ENCODE measurements at places on chromosomes 3 and 15. TPM values are rescaled to one million over a fixed set of nuclear protein-coding genes. Genes with fewer than 3 reads are reported as not detected.

Gene PIK3R4
- 31.0 TPM for total RNA-seq

Gene STRIT1
- total RNA-seq = not detected

Gene WDR93
- total RNA-seq = 0.31 TPM

Gene GNL3
- total RNA-seq = 78.8 TPM

Gene ZNF80
- not detected for total RNA-seq

Gene COPS2
- total RNA-seq = 97.8 TPM

Gene GOLGA6B
- not detected for total RNA-seq

Gene PRTG
- total RNA-seq = 3.0 TPM

- DNase-seq = no peak
Observed at GRCh38 chr3:22296601-22297000, 545.6 kb upstream of the ZNF385D start.

DNA sequence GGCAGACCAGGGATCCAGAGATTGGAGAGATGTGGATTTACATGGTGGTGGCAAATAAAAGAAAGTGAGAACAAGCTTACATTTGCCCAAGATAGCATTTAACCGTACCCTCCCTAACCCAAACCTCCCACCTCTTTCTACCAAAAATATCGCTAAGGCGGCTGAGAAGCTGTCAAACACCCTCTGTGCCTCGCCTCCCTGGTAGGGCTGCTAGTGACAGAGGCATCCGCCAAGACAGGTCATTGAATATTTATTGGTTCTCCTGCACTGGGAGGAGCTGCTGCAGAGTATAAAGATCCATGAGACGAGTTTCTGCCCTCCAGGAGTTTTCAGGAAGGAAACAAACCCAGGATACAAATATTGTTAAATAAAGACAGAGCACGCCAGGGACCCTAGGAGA is 107.3 kb upstream of the TMC3 start:
- DNase-seq = no peak

DNA sequence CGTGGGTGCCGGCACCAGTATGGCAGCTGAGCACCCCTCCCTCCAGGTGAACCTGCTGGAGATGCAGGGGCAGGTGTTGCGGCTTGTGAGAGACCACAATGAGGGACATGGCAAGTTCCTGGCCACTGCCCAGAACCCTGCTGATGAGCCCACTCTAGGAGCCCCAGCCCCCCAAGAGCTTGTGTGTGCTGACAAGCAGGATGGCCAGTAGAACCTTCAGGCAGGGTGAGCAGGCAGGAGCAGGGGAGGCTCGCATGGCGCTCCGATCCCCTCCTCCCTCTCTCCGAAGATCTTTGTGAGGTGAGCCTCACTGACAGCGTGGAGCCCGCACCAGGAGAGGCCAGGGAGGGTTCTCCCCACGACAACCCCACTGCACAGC is 29.8 kb downstream of the NGRN start:
- DNase-seq = no peak

- no peak for DNase-seq
Observed at GRCh38 chr3:100205171-100205570, 55.6 kb upstream of the TBC1D23 start.

DNA sequence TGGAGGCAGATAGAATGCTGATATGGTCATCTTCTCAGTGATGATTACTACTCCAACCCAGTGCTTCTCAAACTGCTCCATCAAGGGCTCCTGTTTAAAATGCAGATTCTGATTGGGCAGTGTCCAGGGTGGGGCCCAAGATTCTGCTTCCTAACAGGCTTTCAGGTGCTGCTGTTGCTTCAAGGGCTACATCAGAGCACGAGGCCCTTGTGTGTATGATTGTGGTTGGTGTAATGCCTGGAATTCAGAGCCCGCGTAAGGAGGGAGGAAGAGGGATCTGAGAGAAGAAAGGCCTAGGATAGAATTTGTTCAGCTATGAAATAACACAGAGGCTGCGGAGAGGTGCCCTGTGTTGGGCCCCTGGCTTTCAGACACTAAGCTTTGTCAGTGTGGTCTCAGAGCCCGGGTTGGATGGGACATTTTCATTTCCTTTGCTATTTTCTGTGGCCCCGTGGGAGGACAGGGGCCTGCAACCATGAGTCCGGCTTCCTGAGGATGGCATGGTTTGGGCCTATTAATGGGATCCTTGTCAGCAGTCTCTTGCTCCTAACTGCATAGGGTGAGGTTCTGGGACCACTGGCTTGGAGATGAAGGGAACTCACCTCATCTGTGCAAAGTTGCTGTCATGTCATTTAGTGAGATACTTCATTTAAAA is 53.0 kb downstream of the ATP1B3 start:
- DNase-seq = no peak

- DNase-seq = no peak
Observed at GRCh38 chr3:15557511-15557946, 36.0 kb upstream of the COLQ start.

- no peak for DNase-seq
Observed at GRCh38 chr3:182179631-182180030, 467.9 kb downstream of the SOX2 start.

Measured in occipital lobe (tissue), 3 donors.